ENCODE measurements at places on chromosomes 2 and 18.

DNA sequence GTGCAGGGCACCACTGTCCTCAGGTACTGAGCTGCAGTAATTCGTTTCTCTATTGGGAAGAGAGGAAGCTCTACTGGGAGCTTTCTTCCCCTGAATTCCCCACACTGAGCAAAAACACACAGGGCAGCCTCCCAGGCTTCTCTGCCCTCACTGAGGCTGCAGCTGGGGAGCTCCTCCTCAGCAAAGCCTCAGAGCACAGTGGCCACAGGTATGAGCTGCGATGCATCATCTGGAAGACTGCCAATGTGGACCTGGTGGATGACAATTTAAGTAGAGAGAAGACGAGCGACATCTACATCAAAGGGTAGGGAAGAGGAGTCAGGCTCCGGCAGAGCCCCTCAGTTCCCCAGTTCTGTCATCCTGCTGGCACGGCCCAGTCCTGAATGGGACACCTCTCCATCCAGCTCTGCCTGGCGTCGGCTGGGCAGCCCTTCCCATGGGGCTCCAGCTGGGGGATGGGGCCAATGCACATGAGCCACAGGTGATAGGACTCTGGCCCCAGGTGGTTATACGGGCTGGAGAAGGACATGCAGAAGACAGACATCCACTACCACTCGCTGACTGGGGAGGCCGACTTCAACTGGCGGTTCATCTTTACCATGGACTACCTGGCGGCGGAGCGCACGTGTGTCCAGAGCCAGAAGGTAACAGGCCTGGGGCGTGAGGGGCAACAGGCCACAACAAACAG, 37.6 kb downstream of the LMAN2L start:
- DNase-seq, result no peak

GRCh38 chr2:10240161-10240681, 62.5 kb upstream of the HPCAL1 start:
- no peak for DNase-seq

DNA sequence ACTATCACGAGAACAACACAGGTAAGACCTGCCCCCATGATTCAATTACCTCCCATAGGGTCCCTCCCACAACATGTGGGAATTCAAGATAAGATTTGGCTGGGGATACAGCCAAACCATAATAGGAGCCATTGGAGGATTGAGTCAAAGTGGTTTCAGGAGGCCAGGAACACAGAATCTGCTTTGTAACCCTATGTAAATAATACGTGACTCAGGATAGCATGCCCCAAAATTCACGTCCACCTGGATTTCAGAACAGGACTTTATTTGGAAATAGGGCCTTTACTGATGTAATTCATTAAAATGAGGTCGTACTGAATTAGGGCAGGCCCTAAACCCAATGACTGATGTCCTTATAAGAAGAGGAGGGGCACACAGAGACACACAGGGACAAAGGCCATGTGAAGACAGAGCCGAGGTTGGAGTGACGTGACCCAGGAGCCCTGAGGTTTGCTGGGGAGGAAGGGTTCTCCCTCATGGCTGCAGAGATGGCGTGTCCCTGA, 16.0 kb upstream of the CNDP2 start:
- no peak for DNase-seq

DNA sequence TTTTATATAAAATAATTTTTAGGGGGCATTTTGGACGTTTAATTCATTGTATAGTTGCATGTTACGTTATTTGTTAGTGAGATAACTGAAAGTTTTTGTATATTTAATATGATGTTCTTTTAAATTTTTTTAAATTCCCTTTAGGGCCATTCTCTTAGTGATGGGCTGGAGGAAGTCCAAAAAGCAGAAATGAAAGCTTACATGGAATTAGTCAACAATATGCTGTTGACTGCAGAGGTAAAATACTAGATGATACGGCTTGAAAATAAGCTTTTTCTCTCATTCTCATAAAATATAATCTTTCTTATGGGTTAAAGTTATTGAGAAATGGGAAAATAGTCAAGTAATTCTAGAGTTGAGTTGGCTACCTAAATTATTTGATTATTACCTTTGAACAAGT, 58.9 kb downstream of the MTX2 start:
- DNase-seq, result no peak

DNA sequence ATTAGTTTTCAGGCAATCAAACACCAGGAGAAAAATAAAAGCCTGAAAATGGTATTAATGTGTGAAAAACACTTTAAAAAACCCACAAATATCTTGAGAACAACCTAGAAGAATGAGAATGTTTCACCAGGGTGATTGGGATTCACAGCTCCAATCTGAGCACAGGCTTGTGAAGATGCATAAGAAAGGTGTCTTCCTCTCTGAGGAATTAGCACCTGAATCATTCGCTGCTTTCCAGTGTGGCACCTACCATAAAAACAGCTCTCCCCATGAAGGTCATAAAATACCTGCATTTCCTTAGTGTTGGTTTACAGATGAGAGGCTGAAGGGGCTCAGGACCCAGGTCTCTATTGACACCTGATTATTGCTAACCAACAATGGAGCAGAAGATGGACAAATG, 499.7 kb upstream of the KLHL29 start:
- DNase-seq, result no peak

GRCh38 chr2:42906111-42906556, 113.8 kb upstream of the HAAO start:
- DNase-seq, result no peak

- DNase-seq, result no peak
Observed at GRCh38 chr2:99611786-99612185, 122.0 kb upstream of the REV1 start.

DNA sequence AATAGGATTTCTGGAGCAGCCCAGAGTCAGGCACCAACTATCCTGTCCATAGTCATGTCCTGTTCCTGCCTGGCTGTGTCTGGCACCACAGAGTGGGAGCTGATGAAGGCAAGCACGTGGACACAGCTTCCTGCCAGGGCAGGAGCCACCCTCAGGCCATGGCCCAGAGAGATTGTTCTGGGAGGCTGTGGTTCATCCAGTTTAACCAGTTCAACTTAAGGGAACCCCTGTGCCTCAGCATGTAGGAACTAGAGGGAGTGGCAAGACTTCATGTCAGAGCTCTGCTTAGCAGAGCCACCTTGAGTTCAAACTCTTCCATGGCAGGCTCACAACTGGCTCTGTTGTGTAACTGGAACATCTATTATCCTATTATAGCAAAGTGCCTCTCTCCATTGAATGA, 73.2 kb upstream of the NCKAP5 start:
- no peak for DNase-seq

DNA sequence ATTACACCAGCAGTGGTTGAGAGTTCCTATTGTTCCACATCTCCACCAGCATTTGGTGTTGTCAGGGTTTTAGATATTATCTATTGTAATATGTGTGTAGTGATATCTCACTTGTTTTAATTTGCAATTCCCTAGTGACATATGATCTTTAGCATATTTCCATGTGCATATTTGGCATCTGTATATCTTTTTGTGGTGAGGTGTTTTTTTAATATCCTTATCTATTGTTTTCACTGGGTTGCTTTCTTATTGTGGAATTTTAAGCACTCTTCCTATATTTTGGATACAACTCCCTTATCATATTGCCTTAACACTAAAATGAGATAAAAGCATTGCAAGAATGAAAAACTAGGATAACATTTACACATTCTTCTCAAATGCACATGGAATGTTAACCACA, 453.9 kb upstream of the FSIP2 start:
- no peak for DNase-seq

GRCh38 chr18:61727241-61728193, 165.3 kb downstream of the RNF152 start:
- DNase-seq, result peak; percentile 67

DNA sequence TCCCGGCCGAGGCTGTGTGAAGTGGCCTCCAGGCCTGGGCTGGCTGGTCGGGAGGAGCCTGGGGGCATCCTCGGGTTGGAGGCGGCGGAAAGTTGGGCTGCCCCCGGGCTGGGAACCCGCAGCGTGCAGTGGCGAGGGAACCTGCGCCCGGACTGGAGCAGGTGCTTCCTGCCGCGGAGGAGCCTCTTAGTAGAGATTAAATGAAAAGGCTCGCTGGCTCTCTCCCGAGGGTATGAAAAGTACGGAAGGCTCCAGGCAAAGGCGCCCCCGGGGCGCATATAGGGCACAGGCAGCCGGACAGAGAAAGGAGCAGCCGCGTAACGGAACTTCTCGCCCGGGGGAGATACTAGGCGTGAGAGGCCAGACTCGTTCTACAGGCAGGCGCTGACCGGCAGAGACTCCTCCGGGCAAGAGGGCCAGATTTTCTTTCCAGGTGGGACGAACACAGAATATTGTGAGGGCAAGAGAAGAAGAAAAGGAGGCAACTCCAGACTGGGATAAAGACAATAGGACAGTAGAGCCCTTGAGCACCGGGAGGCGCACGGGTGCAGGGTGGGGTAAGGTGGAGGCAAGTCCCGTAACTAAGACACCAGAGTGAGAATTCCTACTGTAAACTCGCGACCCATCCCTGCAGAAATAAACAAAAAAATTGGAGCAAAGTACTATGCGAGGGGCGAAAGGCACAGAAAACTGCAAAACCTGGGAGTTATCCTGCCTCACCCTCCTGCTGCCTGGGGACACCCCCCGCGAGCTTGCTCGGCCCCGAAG, 816 bp downstream of the CDH2 start:
- DNase-seq, result peak; percentile 46

DNA sequence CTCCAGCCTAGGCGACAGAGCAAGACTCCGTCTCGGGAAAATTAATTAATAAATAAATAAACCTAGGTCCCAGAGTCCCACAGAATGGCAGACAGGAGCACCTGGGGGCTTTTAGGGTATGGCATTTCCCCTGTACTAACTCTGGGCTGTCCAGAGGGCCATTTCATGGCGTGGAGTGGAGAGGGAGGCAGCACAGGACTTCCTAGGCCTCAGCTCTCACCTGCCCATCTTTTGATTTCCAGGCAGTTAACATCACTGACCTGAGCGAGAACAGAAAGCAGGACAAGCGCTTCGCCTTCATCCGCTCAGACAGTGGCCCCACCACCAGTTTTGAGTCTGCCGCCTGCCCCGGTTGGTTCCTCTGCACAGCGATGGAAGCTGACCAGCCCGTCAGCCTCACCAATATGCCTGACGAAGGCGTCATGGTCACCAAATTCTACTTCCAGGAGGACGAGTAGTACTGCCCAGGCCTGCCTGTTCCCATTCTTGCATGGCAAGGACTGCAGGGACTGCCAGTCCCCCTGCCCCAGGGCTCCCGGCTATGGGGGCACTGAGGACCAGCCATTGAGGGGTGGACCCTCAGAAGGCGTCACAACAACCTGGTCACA, 5.1 kb downstream of the IL1RN start:
- no peak for DNase-seq

DNA sequence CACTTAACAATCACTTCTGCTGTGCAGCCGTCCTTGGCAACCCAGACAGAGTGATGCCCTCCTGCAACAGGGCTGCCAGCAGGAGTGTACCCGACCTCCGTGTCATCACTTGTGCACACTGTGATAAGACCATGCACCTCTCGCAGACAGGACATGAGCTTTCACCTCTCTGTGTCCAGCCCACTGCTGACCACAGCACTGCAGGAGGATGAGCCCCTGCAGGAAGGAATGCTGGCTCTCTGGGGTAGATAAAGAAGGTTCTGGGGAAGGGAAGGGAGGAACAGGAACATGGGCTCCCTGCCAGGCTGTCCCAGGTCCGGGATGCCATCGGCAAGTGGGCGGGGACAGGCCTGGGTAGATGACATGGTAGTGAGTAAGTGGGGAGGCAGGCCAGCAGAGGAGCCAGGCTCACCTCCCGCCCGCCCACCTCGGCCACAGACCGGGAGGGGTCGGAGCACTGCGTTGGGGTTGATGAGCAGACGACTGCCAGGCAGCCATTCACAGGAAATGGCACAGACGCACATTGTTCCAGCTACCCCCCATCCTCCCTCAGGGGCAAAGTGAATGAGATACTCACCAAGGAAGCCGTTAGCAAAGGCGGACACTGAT, 18.6 kb upstream of the COL6A3 start:
- DNase-seq, result no peak

DNA sequence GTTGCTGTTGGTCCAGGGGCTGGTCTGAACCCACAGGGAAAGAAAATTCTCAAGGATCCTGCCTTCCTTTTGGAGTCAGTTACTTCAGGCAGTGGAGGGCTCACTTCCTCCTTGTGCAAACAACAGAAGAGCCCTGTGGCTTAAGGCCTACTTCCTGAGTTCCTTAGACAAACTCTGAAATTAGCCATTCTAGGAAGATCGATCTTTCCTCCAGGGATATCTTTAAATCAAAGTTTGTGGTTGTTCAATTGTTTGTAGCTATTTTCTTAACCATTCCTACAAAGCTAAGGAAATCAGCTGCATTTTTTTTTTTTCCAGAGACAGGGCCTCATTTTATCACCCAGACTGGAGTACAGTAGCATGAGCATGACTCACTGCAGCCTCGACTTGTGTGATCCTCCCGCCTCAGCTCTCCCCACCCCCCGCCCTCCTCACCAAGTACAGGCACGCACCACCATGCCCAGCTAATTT, 156.0 kb downstream of the TANC1 start:
- DNase-seq, result peak; percentile 92

GRCh38 chr2:135745545-135745944, 3.9 kb downstream of the UBXN4 start:
- DNase-seq, result peak; percentile 28

All from endothelial cell of umbilical vein (primary cell).